Esophagus squamous epithelium (tissue), 5 donors: ENCODE measurements at places on chromosomes 6 and 20.

GRCh38 chr6:44386364-44386928 lies 1.1 kb upstream of the CDC5L start:
- DNase-seq = no peak

GRCh38 chr6:137836788-137837187 lies 30.3 kb upstream of the TNFAIP3 start:
- no peak for DNase-seq

GRCh38 chr20:57791178-57791962 lies 81.6 kb upstream of the PMEPA1 start:
- no peak for DNase-seq

- DNase-seq = no peak
Measured at GRCh38 chr6:151284012-151284411, 44.2 kb downstream of the AKAP12 start.

GRCh38 chr20:41044409-41045062 lies 15.9 kb downstream of the TOP1 start:
- DNase-seq = no peak

DNA sequence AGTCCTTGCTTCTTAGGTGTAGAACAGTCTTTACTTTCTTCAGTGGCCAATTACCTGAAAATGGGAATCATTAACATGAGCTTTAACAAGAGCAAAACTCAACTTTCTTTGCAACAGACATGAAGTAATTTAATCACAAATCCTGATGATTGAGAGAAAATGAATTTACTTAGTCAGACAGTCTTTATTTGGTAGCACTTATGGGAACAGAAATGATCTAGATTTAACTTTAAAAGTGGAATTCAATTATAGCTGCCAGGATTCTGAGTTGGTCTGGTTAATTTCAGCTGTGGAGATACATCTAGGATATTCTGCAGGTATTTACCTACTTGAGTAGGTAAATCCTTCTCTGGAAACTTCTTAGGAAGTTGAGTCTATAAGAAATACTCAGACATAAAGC lies 444.3 kb upstream of the PLCB4 start:
- no peak for DNase-seq

DNA sequence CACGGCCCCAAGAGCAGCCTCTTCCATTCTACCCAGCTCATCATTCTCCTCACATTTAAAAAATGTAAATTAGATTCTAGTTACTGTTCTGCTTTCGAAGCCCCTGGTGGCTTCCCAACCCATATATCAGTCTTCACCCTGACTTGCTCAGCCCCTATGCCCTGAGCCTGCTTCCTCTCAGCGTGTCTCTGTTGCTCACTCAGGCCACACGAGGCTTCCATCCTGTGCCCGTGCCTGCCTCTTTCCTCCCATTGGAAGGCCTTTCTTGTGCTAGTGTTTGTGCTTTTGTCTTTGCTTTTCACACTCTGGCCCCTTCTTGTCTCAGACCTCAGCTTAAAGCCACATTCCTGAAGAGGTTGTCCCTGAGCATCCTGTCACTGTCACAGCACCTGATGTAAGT lies 78.1 kb downstream of the AFDN start:
- DNase-seq = no peak

GRCh38 chr20:45821947-45822346 lies 5.2 kb downstream of the TNNC2 start:
- DNase-seq = no peak

DNA sequence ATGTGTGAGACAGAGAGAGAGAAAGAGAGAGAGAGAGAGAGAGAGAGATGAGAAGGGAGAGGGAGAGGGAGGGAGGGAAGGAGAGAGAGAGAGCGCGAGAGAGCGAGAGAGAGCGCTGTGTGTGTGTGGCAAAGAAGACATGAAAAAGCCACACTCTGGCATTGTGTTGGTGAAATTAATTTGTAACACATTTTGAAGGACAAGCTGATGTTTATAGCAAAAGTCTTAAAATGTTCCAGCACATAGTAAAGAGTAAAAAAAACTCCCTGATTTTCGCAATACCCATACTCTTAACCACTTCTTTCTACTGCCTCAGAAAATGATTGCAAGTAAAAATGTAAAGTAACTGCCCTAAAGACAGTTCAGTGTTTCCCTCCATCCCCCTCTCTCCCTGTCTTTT lies 56.7 kb downstream of the SLC22A1 start:
- DNase-seq = no peak

DNA sequence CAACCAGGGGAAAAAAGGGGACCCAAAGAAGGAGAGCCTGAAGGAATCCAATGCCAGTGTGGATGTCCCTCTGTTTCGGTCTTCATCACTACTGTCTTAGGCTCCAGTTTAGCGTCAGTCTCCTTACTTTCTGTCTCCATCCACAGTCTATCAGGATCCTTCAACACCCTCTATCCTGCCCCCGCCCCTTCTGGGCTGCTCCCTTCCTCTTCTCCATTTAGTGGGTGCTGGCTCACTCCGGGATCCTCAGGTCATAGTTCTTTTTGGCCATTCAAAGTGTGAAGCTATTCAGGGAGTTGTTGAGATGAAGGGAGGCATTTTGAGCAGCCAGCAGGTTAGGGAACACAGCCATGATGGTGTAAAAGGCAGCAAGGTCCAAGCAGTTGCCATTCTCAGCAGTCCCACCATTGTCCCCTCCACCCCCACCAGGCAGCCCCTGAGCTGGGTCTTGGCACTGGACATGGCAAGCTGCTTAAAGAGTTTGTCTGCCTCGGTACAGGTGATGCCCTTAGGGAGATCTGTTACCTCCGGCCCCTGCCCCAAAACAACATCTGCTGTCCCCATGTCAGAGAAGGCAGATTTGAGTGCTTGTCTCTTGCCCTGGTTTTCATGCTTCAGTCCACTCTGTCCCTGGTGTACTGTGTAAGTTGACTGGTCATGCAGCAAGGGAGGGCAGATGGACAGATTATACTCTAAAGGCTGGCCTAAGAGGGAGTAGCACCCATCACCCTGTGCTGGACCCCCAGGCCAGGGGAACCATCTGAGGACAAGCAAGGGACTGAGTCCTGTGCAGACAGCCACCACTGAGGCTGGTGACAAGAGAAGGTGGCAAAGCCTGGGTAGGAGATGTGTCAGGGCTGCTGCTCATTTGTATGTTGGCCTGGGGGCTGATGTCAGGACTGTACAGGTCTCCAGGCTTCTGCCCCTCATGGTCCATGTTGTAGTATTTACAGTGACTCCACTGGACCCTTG lies 842.0 kb downstream of the HACE1 start:
- DNase-seq = no peak
